Posterior vena cava (tissue), 2 donors: ENCODE measurements at places on chromosomes 5 and 9. TPM values are rescaled to one million over a fixed set of nuclear protein-coding genes. Genes with fewer than 3 reads are reported as not detected.

DNA sequence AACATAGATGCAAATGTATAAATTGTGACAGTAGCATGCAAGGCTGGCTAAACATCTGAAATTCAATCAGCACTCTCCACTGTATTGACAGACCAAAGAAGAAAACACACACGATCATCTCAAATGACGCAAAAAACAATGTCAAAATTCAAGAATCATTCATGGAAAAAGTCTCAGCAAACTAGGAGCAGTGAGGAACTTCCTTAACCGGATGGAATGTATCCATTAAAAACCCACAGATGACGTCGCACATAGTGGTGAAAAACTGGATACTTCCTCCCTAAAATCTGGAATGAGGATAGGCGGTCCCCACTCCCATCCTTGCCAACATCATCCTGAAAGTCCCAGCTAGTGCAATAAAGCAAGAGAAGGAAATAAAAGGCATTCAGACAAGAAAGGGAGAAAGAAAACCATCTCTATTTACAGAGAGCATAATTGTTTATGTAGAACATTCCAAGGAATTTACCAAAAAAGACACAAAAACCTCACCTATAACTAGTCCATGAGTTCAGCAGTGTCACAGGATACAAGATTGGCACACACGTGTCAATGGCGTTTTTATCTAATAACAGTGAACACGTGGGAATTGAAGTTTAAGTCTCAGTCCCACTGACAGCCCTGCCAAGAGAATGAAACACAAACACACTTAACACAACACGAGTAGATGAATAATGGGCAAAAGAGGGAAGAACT is 14.1 kb upstream of the CEP72 start:
- DNase-seq: no peak

The RETREG1 gene
- total RNA-seq: 10.9 TPM

The KCTD16 gene
- 0.24 TPM for total RNA-seq

The TMC1 gene
- total RNA-seq: 1.00 TPM

- DNase-seq: peak; percentile 3
Observed at GRCh38 chr5:139820606-139821005, 25.0 kb downstream of the PSD2 start.

GRCh38 chr5:170631466-170632195 is 127.8 kb downstream of the KCNIP1 start:
- no peak for DNase-seq
